Right ventricle myocardium superior (tissue), 1 donor: ENCODE measurements at places on chromosomes 13 and 19. TPM values are rescaled to one million over a fixed set of nuclear protein-coding genes. Genes with fewer than 3 reads are reported as not detected.
A peak's percentile ranks its signal among the peaks of the same experiment; 100 is the strongest.

B3GNT8 gene
- total RNA-seq: 12.5 TPM

PTGER1 gene
- total RNA-seq: not detected

DNA sequence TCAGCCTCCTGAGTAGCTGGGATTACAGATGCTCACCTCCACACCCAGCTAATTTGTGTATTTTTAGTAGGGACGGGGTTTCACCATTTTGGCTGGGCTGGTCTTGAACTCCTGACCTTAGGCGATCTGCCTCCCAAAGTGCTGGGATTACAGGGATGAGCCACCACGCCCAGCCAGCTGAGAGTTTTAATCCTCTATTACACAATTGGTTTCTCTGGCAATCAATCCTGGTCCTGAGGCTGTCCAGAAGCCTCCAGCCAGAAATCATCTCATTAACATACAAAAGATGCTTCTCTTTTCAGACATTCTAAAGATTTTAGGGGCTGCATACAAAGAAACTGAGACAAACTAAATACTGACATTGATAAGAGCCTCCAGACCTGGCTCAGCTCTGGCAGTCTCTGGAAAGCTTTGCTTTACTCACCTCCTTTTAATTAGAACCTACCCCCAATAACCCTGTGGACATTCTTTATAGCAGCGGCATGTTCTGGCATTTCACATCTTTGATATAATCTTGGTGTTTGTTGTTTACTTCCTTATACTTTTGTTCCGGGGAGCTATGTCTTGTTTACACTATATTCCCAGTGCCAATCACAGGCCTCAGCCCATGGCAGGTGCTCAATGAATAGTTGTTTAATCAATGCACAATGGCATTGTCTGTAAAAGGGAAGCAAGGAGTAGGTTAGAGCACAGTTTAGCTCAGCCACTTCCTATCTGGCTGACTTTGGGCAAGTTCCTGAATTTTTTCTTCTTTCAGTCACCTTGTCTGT lies 4.1 kb upstream of the ZNF724 start:
- no peak for DNase-seq

- DNase-seq: no peak
These were observed 122.8 kb downstream of the SHISA2 start for GRCh38 chr13:25928941-25929505.

PLK5 gene
- total RNA-seq: not detected

GRCh38 chr19:10516671-10517286 lies 468 bp downstream of the S1PR5 start:
- DNase-seq: no peak

DNA sequence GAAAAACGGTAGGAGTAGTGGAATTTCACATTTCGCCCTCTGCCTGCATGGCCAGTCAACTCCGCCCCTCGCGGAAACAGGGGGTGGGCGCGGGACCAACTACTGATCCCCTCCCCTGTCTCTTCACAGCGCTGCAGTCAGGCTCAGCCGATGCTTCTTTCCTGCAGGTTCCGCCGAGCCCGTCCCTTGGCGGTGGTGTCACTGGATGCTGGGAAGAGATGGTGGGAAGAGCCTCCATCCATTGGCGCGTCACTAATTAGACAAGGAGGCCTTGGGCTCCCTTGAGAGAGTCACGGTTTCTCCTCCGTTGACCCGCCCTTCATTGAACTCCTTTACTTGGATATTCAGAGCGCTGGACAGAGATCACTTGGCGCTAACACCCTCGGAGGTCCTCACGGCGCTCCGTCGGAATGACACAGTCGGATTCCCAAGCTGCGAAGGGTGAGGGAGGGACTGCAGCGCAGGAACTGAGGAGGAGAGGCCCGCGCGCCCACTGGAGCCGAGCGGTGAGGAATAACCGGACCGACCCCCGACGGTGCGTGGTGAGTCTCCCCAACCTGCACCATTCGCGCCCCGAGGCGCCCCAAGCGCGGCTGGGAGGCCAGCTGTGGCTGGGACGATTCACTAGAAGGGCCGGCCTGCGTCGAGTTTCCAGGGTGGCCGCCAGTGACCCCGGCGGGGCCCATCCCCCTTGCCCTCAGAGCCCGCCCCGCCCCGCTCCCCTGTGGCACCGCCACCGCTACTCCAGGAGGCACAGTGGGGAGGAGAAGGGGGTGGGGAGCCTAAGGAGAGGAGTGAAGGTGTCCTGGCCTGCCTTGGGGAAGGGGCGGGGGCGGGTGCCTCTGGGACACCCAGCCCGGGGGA lies 11.2 kb upstream of the CEACAM21 start:
- no peak for DNase-seq

DNA sequence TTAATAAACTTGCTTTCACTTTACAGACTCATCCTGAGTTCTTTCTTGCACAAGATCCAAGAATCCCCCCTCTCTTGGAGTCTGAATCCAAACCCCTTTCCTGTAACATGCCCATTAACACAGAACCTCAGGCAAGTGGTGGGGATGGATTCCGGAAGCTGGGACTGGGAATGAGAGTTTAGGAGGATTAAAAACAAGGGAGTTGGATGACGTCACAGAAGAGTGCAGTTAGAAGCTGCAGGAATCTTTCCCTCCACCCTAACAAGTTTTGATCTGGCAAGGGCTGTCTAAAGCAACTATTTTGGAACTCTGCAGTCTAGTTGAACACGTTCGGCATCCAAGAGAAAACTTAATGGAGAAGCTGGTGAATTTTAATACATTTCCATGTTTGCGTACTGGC lies 48.2 kb upstream of the PEPD start:
- DNase-seq: no peak

COG3 gene
- total RNA-seq: 12.9 TPM

DNA sequence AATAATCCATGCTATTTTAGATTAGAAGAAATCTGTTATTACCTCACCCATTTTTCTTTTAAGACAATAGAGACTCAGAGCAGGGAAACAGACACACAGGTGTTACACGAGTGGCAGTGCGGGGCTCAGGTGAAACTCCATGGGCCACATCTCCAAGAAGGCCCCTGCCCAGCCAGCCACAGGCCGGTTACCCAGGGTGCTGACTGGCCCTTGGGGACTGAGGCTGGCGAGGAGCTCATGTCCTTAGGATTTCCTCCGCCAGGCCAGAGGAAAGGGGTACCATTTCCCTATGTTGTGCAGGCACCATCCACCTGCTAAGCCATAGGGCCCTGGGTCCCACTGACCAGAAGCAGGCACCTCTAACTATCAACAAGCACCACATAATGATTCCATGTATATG lies 10.6 kb downstream of the C19orf47 start:
- no peak for DNase-seq

CYP4F11 gene
- 0.56 TPM for total RNA-seq

- DNase-seq: no peak
These were observed 300.1 kb downstream of the DIAPH3 start for GRCh38 chr13:59863621-59864020.

DNA sequence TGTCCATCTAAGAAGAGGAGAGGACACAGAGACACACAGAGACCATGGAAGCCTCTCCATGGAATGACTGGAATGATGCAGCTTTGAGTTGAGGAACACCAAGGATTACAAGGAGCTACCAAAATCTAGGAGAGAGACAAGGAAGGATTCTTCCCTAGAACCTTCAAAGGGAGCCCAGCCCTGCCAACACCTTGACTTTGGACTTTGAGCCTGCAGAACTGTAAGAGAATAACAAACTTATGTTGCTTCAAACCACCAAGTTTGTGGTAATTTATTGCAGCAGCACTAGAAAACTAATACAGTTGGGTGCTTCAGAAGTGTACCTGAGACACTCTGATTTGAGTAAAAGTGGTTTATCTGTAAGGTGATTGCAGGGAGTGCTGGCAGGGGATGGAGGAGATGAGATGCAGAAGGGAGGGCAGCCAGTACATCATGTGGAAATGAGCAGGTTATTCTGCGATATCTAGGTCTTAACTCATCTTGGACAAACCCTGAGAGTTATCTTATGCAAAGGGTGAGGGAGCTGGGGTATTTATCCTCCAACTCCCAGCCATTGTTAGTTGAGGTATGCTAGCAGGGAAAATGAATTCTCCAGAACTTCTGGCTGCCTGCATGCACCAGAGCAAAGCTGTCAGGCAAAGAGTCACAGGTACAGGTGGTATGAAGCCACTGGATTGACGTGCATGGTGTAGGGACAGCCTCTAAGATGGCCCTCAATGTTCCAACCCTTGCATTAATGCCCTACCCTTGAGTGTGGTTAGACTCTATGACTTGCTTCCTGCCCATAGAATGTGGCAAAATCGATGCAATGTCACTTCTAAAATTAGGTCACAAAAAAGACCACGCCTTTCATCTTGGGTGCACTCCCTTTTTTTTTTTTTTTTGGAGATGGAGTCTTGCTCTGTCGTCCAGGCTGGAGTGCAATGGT lies 31.3 kb upstream of the ADGRL1 start:
- no peak for DNase-seq

ADGRE2 gene
- 0.54 TPM for total RNA-seq

GRCh38 chr13:46173656-46174055 lies 8.3 kb downstream of the LCP1 start:
- no peak for DNase-seq

GRCh38 chr19:55358943-55359908 lies 3.8 kb downstream of the GARIN5B start:
- DNase-seq: no peak

BTBD2 gene
- total RNA-seq: 56.3 TPM

ETHE1 gene
- total RNA-seq: 14.7 TPM

DNA sequence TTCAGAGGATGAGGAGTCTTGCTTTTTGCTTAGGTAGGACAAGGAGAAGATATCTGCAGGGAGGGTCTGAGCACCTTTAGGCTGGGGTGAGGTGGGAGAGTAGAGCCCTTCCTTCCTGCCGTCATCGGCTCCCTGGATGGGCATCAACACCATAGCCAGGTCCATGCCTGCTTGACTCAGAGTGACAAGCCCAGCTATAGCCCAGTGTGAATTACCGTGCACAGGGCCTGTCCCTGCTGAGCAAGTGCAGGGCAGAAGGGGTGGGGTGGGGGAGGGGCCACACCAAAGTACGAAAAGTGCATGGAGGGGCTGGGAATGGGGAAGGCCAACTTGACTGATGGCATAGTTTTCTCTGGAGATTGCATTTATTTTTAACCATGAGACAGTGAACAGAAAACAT lies 30.3 kb upstream of the RNF113B start:
- DNase-seq: no peak

ICAM3 gene
- total RNA-seq: 31.0 TPM

- DNase-seq: no peak
These were observed 4.7 kb upstream of the MVB12A start for GRCh38 chr19:17415121-17415520.

SYT5 gene
- not detected for total RNA-seq

DNA sequence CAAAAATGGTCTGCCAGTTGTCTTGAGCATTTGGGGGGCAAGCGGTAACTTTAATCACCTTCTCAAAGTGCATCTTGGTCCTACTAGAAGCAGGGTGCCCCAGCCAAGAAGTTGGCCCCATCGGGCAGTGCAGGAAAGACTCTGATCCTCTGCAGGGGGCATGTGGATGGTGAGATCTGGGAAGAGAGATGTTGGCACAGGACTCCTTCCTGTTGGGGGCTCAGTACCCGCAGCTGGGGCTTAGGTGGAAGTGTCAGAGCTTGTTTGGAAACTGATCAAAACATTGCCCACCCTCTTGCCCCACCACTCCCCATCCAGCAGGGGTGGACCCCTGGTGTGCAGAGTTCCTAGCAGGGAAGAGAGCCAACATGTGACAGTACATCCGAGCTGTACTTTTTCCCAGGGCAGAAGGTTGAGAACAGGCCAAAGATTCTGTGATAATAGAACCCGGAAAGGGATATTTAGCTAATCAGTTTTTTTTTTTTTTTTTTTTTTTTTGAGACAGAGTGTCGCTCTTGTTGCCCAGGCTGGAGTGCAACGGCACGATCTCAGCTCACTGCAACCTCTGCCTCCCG lies 8.8 kb downstream of the RRAS start:
- no peak for DNase-seq

GRCh38 chr19:41437944-41438574 lies 1.7 kb downstream of the DMAC2 start:
- DNase-seq: peak; percentile 20

- DNase-seq: no peak
These were observed 6.4 kb upstream of the LGALS13 start for GRCh38 chr19:39595950-39596349.

DNA sequence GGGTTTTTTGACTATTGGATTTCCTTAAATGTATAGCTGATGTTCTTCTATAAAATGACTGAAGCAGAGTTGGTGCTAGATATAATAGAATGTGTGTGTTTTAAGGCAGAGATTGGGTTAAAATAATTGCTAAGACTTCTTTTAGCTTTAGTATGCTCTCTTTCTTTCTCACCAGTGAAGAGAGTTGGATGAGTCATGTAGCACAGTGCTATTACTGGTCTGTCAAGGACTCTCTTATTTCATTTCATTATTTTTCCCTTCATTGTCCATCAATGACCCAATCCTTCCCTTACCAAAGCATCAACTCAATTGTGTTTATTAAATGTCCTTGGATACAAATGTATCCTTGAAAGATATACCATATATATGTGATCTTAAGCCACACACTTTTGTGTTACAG lies 268.9 kb downstream of the IRS2 start:
- DNase-seq: no peak
